Femur (tissue), 1 donor: ENCODE measurements at places on chromosomes 7 and 10.

GRCh38 chr7:18402488-18403183 is 92.9 kb upstream of the HDAC9 start:
- DNase-seq = no peak

DNA sequence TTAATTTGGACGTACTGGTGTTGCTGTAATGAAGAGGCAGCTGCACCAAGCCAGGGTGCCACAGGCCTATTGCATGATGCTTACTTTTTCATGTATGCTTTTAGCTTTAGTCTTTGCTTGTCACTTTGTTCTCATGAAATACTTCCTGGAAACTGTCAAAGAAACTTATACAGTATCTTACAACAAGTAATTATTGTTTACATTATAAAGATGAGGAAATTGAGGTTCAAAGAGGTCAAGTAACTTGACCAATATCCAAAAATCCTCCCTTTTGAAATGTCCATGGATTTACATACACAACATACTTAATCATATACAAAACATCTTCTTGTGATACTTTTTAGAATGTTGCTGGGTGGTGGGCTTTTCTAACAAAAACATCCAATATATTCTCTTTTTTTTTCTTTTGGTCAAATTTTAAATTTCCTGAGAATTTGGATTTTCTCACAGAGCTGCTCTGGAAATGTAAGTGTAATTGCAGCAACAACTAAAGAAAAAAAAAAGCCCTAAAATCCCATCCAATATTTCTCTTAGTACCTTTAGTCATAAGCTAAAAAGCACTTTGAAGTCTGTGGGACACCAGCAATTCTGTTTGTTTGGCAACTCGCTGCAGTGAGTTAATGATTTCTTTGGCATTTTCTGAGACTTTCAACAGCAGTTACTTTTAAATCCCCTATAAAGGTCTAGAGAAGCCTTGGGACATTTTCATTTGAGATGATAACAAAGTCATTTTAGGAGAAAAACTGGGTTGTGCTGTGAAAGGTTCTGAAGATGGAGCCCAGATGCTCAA is 500.6 kb upstream of the IGFBP3 start:
- no peak for DNase-seq

- no peak for DNase-seq
Measured at GRCh38 chr7:155363852-155364600, 66.3 kb downstream of the INSIG1 start.

GRCh38 chr7:73830681-73831583 is at the start of gene CLDN4:
CLDN4 (plus strand) TSS chr7:73830996; CDS start chr7:73831202, 206 bp downstream.
- no peak for DNase-seq

DNA sequence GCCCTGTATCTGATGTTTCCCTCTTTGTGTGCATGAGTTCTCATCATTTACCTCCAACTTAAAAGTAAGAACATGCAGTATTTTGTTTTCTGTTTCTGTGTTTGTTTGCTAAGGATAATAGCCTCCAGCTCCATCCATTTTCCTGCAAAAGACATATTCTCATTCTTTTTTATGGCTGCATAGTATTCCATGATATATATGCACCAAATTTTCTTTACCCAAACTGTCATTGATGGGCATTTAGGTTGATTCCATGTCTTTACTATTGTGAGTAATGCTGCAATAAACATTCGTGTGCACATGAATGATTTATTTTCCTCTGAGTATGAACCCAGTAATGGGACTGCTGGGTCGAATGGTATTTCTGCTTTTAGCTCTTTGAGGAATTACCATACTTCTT is 163.4 kb downstream of the TMEM26 start:
- DNase-seq = no peak

- DNase-seq = no peak
Measured at GRCh38 chr7:22013711-22014110, 68.0 kb upstream of the CDCA7L start.

- no peak for DNase-seq
Measured at GRCh38 chr7:19491371-19491770, 217.5 kb downstream of the POLR1F start.

GRCh38 chr10:131668903-131669302 is 231.9 kb upstream of the PPP2R2D start:
- DNase-seq = no peak

DNA sequence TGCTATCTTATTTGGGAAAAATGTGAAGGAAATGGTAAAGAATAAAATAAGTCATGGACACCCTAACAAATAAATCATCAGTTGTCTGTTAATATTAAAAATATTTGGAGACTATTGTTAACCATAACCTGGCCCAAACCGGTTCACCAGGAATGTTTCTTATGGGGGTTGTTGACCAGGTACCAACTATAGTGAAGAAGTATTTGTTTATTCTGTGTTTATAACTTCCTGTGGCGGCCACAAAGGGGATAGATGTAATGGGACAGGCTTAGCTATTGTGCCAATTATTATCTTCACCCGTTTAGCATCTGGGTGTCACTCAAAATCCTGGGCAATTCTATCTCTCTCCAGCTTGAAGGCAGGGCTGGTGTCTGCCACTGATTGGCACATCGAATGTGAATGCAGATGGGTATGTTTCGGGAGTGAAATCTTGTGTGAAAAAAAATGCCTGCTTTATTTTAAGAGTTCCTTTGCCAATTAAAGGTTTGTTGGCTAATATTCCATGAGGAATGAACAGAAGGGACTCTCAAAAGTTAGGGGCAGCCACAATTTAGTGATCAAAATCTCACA is 500.9 kb downstream of the ARL4A start:
- no peak for DNase-seq

DNA sequence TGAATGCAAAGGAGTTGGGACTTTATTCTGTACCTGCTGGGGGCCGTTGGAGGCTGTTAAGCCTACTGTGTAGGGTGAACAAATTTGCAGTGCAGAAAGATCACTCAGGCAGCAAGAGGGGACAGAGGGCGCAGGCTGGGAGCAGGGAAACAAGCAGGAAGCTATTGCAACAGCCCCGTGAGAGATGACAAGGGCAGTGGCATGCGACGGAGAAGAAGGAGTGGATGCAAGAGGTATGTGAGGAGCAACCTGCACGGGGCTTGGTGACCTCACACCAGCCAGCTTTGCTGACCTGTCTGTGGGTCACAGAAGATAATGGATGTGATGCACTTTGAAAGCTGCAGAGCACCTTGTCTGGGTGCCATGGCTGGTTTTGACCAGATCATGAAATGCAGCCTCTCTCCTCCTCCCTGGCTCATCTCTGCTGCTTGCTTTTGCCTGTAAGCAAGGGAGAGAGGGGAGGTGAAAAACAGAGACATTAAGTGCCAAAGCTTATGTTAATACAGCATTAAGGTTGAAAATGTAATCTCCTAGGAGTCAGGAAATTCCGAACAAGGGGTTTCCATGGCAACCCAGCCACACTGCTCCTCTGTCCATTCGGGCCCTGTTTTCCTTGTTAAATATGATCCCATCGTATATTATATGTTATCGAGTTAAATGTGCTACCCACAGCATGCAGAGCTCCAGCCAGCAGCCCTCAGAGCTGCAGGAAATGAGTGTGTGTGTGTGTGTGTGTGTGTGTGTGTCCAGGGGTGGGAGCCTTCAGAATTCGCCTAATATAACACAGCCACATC is 314.3 kb upstream of the ZMIZ1 start:
- peak; percentile 86 for DNase-seq

- DNase-seq = no peak
Measured at GRCh38 chr10:87589645-87590051, 70.0 kb upstream of the PAPSS2 start.

- no peak for DNase-seq
Measured at GRCh38 chr10:15857107-15857575, 3.2 kb downstream of the MINDY3 start.

DNA sequence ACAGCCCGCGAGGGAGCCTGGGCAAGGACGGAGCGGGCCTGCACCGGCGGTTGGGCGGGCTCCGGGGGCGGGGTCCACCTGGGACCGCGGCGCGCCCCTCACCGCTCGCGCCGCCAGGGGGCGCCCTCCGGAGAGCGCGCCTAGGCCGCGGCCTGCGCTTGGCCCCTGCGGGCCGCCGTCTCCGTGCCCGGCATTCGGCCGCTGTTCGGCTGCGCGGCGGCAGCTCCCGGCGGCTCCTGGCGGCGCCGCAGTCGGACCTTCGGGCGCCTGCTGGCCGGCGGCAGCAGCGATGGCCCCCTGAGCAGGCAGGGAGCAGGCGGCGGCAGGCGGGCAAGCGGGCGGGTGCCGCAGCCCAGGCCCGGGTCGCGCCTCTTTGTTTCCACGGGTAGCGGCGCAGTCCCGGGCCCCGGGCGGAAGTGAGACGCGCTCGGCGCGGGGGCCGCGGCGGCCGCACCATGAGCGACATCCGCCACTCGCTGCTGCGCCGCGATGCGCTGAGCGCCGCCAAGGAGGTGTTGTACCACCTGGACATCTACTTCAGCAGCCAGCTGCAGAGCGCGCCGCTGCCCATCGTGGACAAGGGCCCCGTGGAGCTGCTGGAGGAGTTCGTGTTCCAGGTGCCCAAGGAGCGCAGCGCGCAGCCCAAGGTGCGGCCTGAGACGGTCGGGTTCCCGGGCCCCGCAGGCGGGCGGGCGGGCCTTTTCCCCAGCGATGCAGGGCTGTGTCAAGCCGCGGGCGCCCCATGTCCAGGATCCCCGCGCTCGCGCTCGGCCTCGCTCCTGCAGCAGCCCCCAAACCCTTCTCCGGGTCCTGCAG is at the start of gene INTS15:
TSS of gene INTS15 (plus strand) at position 193 of the 816 bp plus-strand sequence. CDS start at position 456, 263 bp downstream.
- DNase-seq = peak; percentile 87

- no peak for DNase-seq
Measured at GRCh38 chr7:93026425-93026824, 91.4 kb downstream of the SAMD9 start.

GRCh38 chr7:1025743-1026581 is 18.4 kb upstream of the GPR146 start:
- peak; percentile 68 for DNase-seq

DNA sequence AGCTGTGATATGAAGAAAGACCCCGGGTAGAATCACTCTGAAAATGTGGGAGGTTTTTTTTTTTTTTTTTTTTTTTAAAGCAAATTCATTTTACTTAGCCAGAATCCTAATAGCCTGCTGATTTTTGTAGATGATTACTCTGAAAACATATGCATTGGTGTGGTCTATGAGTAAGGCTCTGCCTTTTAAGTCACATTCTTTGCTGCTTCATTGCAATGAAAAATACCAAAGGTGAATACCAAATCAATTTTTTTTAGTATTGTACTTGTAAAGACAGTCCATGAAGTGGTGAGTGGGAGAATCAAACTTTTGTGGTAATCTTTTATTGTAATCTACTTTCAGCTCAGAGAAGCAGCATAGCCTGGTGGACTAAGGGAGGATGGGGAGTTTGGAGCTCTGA is 130.3 kb downstream of the SDK1 start:
- DNase-seq = no peak

- no peak for DNase-seq
Measured at GRCh38 chr10:101238732-101239105, 9.5 kb upstream of the LBX1 start.
